ENCODE measurements at places on chromosomes 11 and 22. TPM values are rescaled to one million over a fixed set of nuclear protein-coding genes. Genes with fewer than 3 reads are reported as not detected.

Gene LYVE1
- 3.9 TPM for total RNA-seq

Gene THY1
- total RNA-seq: 0.65 TPM

Gene OR5B3
- not detected for total RNA-seq

Gene DGCR2
- total RNA-seq: 40.1 TPM

Gene SERHL2
- total RNA-seq: 1.3 TPM

Gene SPTBN2
- total RNA-seq: 40.0 TPM

Gene TRIM22
- 115 TPM for total RNA-seq

Gene CCND1
- total RNA-seq: 295 TPM

Gene GLB1L3
- total RNA-seq: not detected

Gene NCF4
- total RNA-seq: not detected

Data from thoracic aorta endothelial cell (primary cell).